ENCODE measurements at places on chromosomes 12 and 14.

DNA sequence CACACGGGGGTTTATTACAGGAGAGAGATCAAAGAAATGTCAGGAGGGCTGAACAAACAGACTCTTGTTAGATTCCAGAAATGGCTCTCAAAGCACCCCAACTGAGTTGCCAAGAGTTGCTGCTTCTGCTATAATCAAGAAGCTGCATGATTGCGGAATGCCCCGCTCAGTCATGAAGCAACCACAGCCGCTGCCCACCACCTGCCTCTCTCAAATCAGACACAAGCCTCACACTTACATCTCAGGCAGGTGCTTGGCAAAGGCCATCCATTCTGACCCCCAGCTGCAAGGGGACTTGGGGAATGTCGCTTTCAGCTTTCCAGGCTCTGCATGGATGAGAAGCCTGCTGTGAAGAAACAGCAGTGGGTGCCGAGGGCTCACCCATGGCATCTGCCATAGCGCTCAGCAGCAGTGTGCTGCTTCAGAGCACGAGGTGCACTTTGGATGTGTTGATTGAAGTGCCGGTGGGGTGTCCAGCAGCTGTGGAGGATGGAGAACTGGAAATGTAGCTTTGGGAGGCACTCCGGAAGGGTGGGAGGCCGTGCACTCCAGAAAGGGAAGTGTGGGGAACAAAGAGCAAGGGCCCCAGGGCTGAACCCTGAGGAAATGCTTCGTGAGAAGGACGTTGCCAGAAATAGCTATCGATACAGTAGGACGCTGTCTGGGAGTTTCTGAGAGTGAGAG lies 37.7 kb downstream of the LRRC74A start:
- DNase-seq: no peak

DNA sequence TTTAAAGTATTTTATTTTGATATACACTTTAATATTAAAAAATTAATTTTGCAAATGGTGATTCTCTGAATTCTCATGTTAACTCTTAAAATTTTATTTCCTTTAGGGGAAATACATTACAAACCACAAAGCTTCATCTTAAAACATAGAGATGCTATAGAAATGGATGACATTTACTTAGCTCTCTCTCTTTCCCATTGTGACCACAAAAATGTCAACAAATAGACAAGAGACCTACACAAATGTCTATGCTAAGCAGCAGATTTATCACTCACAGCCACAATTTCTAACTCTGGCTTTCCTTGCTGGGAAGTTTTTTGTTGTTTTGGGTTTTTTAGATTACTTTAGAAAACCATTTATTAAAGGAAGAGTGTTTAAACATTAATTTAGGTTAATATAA lies 19.9 kb upstream of the PHC1 start:
- no peak for DNase-seq

GRCh38 chr14:102817942-102818940 lies 41.0 kb downstream of the TRAF3 start:
- no peak for DNase-seq

DNA sequence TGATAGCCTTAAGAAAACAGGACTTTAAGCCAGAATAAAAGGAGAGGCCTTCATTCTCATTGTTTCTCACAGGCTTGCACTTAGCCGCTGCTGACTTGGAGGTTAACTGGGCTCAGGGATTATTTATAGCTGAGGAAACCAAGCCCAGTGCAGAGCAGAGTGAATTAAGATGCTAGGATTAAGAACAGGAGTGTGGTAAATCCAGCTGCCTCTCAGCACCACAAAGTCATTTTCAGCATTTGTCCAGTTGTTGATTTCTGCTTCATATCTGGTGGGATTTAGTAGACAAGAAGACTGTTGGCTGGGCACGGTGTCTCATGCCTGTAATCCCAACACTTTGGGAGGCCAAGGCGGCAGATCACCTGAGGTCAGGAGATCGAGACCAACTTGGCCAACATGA lies 14.3 kb upstream of the KRT73 start:
- no peak for DNase-seq

DNA sequence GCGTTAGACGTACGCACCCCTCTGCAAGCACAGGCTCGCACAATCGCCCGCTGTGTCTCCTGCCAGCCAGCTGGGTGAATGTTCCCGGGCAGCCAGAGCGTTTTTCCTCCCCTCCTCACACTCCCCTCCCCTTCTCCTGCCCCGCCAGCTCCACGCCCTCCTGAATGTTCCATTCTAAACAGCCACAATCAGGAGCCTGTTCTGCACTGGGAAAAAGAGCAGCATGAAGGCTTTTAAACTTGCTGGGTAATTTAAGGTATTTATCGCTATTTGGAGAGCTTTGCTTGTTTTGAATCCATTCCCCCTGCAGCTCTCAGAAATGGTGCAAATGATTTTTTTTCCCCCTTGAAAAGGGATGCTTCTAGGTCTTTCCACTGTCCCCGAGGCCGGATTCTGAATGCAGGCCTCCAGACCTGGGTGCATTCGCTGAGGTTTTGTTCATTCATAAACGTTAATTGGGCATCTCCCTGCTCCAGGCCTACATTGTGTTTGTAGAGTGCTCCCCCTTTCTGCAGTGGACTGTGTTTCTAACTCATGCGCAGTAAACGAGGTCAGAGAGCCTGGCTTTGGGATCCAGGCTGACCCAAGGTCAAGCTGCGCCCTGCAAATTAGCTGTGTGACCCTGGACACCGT lies 212.5 kb downstream of the CHST11 start:
- peak; percentile 28 for DNase-seq

DNA sequence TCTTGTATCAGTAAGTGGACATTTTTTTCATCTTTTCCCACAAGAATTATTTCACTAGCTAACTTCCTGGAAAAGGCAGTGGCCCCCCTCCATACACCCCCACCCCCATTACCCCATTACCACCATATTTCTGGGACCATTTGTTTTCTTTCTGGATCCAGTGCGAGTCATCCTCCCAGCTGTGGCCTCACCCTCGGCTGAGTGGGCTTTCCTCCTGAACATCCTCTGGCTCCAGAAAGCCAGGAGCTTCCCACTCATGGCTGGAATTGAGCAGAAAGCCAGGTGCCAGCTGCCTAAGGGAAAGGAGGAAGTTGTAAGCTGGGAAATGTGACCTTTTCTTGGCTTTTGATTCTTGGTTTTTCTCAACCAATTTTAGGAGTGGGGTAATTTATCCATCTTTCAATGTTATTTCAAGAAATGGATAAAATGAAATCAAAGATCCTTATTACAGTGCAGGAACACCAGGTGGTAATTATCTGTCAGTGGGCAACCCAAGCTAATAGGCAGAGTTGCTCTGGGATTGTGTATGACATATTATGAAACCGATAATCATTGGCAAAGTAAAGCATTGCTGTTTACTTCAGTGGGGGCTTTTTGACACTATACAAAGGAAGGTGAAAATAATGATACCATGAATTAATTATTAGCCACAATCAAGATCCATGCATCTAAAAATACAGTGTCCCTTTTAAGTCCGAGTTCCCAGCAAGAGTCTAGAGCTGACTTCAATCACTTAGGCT lies 124.6 kb downstream of the KICS2 start:
- DNase-seq: no peak

- DNase-seq: no peak
Observed at GRCh38 chr12:88291498-88292131, 149.5 kb downstream of the TMTC3 start.

DNA sequence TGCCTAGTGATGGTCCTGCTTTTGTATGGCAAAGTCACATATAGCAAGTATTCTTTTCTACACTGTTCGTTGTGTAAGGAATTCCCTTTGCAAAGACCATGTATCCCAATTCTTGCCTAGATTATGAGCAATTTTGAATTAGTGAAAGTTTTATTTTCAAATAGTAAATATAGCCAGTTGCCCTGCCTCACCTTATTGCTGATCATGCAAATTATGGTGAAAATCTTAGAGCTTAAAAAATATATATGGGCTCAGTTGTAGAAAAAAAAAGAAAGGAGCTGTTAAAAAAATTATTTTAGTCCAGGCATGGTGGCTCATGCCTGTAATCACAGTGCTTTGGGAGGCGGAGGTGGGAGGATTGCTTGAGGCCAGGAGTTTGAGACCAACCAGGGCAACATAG lies 18.8 kb downstream of the SRP54 start:
- no peak for DNase-seq

DNA sequence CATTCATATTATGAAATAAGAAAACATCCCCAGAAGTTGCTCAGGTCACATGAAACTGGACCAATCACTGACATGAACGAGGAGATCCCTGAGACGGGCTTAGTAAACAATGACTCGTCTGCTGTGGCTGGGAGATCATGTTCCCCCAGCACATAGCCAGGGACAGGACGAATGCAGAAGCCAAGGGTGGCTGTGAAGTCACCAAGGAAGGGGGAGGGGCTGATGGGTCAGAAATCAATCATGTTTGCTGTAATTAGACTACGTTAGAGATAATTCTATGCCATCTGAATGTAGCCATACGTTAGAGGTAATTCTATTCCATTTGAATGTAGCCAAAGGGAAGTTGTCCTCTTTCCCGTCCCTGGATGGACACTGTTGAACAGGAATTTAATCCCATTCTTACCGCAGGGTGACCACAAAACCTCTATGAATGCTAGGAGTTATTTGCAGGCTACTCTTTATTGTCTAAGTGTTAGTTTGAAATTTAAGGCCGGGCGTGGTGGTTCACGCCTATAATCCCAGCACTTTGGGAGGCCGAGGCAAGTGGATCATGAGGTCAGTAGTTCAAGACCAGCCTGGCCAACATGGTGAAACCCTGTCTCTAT lies 332.9 kb downstream of the TMEM132D start:
- no peak for DNase-seq

GRCh38 chr12:26791301-26791791 lies 41.6 kb downstream of the ITPR2 start:
- no peak for DNase-seq

DNA sequence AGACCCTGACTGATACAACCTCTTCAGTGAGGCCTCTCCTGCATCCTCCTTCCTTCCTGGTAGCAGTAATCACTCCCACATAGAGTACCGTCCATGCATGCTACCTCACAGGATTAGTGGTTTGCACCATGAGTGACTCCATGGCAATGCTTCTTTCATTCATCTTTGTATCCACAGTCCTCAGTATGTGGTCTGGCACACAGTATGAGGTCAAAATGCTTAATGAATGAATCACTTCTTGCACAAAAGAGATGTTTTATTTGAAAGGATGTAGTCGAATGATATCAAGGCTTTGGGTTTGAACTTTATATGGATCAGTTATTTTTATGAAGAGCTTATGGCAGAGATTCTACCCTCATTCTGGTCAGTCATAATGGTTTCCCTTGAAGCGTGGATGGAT lies 42.2 kb downstream of the KCNA5 start:
- no peak for DNase-seq

- DNase-seq: no peak
Observed at GRCh38 chr12:21221778-21222177, 90.8 kb downstream of the SLCO1B1 start.

GRCh38 chr12:124763594-124763979 lies 100.1 kb downstream of the SCARB1 start:
- no peak for DNase-seq

DNA sequence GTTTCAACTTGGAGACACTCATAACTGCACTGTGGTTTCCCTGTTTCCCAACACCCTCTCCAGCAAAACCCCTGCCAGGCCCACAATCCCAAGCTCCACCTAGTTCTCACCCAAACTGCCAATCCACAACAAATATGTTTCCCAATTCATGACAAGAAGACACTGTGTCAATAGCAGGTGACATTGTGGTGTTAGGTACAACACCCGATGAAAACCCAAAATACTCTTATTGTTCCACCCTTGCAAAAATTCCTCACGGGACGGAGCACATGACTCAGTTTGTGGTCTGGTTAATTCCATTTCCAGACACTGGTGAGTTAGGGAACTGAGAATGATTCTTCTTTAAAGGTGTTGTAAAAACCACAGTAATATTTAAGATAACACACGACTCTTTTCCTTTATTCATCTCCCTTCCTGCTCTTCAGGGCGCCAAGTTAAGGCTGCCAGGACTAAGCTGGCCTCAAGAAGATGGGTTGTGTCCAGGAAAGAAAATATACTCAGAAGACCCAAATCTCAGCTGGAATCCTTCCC lies 735.5 kb downstream of the MED13L start:
- no peak for DNase-seq

DNA sequence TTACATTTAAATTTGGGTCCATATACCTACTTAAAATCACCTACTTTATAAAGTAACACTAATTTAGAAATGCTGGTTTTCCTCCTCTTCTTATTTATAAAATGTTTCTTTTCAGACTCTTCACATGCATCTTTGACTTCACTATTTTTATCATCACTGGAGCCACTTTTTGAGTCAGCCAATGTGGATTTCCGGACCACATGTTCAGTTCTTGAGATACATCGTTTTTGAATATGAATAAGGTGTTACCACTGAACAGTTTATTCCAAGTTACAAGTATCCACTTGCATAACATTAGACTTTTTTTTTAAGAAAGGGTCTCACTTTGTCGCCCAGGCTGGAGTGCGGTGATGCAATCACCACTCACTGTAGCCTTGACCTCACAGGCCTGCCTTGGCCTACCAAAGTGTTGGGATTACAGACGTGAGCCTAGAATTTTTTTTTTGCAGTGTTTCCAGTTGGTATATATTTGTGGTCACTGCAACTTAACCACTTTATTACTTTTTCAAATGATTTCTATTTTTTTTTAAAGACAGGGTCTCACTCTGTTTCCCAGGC lies 5.7 kb downstream of the FNTB start:
- DNase-seq: no peak

- no peak for DNase-seq
Observed at GRCh38 chr14:98984719-98985041, 287.3 kb downstream of the BCL11B start.

DNA sequence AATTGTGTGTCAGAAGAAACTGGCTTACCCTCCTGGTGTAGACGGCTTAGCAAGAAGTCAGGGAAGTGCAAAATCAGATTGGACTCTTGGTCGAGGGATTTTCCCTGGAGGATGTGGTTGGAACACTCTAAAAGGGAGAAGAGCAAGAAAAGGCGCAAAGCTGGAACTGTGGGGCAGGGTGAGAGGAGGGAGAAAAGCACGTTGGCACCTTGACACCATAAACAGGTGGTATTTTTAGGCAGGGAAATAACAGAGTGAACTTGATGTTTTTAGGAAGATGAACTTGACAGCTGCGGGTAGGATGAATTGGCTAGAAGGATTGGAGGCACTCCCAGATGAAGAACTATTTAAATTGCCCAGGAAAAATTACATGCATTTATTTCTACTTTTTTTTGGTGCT lies 67.7 kb downstream of the HCAR2 start:
- no peak for DNase-seq

DNA sequence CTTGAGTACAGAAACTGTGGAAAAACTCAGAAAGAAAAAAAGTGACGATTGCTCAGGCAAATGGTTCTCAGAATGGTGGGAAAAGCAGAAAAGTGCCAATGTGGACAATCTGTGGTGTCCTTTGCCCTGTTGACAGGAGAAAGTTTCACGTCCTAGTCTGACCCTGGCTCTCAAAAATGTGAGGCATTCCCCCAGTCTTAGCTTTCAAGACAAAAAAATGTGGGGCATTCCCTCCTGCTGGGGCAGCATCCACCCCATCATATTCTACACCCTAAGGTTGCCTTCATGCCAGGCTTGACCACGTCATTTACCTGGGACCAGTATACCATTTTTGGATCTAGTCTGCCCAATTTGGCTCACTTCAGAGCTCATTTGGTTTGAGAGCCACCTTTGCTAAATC lies 20.7 kb upstream of the ANAPC7 start:
- no peak for DNase-seq

Data from NCI-H1694 (cell line).